Stimulated activated CD8-positive, alpha-beta memory T cell treated with anti-CD3 and anti-CD28 coated beads, Interleukin-4, amount 100 ng/mL, for 24 hours (primary cell): ENCODE measurements at places on chromosomes 16 and 17.

DNA sequence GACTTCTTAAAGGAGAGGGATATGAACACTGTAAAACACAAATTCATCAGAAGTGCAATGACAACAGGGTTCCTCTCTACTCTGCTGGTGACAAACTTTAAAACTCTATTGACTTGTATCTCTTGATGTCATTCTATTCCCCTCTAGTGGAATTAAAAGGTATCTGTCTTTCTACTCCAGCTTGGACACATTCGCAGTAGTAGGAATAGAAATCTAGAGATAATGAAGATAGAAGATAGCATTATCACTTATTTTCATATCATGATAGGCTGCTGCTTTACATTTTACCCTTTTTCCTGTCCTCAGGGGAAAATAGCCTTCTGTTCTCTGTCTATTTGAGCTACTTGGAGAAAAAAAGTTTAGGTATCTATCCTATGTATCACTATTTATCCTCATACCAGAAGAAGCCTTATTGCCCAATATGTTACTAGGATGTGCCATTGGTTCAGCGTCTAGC lies 209.6 kb upstream of the CACNG5 start:
- DNase-seq, result no peak

DNA sequence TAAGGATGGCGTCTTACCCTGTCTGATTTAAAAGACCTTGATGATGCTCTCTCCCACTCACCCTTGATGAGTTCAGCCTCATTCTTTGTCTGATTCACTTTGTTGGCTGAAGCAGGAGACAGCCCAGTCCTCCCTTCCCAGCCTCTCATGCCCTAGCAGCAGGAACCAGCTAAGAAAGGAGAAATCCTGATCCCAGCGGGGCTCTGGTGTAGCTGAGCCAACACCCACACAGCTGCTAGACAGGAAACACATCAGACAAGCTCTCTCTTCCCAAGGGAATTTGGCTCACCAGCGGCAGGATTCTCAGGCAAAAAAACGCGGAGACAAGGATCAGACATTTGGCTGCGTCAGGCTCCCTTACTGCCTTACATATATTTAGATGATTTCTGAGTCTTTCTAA lies 211.5 kb downstream of the CDH11 start:
- no peak for DNase-seq

- no peak for DNase-seq
These were observed 24.2 kb downstream of the ACSM1 start for GRCh38 chr16:20673071-20673806.

- DNase-seq, result no peak
These were observed 1.9 kb upstream of the FAM20A start for GRCh38 chr17:68603027-68603426.

DNA sequence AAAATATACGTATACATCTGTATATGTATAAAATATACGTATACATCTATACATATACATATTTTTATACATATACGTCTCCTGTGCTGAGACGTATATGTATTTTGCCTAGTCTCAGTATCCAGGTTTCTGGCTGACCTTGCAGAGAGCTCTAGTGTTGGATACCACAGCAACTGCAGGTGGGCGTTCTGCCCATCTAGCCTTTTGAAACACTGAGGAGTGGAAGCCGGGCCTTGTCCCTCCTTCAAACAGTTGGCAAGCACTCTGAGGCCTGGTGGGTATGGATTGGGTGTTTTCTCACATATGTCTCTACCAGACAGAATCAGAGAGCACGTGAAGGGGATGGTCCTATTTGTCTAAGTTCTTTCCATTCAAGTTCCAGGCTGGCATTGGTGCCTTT lies 39.4 kb upstream of the MRC2 start:
- DNase-seq, result no peak

DNA sequence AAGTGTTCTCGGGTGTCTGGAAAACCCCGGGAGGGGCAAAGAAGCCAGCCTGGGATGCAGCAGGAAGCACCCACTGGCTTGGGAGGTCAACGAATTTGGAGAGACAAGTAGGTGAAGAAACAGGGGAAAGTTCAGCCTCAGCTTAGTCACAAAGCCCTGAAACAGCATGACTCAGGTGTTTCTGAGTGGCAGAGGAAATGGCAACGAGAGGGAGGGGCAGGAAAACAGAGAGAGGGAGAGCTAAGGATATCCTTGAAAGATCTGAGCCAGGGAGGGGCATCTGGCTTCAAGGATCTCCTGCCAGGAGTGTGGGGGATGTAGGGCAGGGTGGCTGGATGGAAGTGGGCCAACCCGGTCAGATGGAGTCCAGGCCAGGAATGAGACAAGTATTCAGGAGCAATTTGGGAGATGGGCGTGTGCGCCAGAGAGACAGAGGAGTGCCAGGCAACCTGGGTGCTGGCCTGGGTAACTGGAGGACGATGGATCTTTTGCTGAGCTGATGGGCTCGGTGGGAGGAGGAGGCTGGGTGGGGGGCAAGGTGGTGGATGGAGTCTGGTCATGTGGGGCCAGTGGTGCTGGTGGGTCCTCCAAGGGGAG lies 27.2 kb downstream of the ABCC3 start:
- no peak for DNase-seq

GRCh38 chr17:72266112-72266775 lies 145.4 kb downstream of the SOX9 start:
- DNase-seq, result no peak
